Caki2 (cell line): ENCODE measurements at places on chromosomes 5 and 9. TPM values are rescaled to one million over a fixed set of nuclear protein-coding genes. Genes with fewer than 3 reads are reported as not detected.

- no peak for DNase-seq
Observed at GRCh38 chr5:149403923-149404745, 25.0 kb upstream of the IL17B start.

- DNase-seq, result no peak
Observed at GRCh38 chr9:4844056-4844838, 51.5 kb downstream of the RCL1 start.

The SLC25A2 gene
- total RNA-seq, result not detected in 2 replicates

DNA sequence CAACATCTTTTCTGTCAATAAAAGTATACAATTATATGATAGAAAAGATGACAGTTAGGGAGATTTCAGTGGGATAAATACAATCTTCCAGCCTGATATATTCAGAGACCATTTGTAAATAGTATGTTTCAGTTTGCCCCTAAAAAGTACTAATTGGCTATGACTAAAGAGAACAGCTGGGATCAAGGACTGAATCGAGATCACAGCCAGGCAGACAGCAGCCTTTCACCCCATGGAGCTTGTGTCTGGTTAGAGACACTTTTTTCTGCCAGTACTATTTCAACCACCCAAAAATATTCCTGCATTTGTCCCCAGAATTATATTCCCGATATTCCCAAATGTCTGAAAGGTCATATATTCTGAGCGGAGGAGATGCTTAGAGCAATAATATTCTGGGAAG is 577.3 kb upstream of the TLE4 start:
- no peak for DNase-seq

DNA sequence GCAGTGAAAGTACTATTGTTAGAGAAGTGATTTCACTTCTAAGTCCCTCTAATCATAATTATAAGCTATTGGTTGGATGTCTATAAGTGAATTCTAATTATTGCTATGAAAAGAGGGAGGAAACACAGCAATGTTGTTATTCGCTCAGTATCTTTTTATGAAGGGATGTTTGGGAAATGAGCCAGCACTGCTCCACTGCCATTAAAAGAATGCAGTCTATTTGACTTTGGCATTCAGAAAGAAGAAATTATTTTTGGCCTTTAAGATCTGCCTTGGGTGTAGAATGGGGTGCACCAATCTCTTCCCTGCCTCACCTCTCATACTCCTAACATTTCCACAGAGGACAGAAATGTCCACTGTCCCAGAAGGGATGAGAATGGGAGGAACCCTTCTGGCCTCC is 332.0 kb downstream of the SPATA31D1 start:
- no peak for DNase-seq

DNA sequence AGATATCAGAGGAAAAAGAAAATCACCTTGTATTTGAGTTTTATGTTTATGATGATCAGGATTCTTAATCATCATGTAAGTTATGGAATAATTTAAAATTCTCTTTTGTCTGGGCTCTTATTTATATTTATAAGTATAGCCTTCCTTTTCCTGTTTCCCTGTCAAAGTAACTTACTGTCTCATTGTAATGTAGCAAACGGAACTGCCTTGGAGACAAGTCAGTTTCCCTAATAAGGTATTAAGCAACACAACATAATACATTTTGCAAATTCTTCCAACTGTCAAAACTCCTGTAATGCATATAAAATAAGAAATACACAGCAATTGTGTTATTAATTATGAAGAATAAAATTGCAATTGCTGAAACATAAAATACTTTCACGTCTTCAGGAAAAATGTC is 463.2 kb downstream of the MAT2B start:
- no peak for DNase-seq

GRCh38 chr5:155598552-155598951 is 585.0 kb downstream of the KIF4B start:
- no peak for DNase-seq

The LAMC3 gene
- total RNA-seq, result 9.6 and 15.2 TPM in 2 replicates

DNA sequence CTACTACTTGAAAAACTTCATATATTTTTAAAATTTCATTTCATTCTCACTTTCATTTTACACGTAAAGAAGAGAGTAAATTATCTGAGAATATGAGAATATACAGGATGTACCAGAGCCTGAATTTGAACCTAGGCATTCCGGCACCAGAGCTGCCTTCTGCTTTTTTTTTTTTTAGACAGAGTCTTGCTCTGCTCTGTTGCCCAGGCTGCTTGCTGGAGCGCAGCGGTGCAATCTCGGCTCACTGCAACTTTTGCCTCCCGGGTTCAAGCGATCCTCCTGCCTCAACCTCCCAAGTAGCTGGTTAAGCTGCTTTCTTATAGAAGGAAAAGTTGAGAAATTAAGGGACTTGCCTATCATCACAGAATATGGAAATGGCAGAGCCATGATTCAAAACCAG is 540.1 kb downstream of the EBF1 start:
- no peak for DNase-seq

DNA sequence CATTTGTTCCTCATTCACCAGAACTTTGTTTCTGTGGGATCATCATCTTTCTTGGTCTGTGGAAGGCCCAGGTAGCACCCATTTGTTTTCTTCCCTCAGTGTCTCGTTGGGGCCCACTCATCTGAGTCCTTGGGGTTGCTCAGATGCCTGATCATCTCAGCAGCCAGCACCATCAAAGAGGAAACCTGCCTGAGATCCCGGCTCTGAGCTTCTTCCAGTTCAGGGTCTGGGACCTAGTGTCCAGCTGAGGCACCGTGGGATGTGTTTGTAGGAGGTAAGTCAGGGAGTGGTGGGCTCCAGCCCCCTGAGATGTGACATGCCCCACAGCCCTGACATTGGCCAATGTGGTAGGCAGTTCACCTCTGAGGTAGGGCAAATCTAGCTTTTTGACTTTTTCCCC is 9.4 kb upstream of the CD180 start:
- no peak for DNase-seq

The CMYA5 gene
- 0.03 TPM in 1 of 2 replicates, not detected in the other for total RNA-seq

The NKD2 gene
- 0.27 TPM in 1 of 2 replicates, not detected in the other for total RNA-seq

- no peak for DNase-seq
Observed at GRCh38 chr9:33137781-33138264, 29.3 kb downstream of the B4GALT1 start.

GRCh38 chr5:68432682-68433081 is 217.1 kb downstream of the PIK3R1 start:
- DNase-seq, result no peak

DNA sequence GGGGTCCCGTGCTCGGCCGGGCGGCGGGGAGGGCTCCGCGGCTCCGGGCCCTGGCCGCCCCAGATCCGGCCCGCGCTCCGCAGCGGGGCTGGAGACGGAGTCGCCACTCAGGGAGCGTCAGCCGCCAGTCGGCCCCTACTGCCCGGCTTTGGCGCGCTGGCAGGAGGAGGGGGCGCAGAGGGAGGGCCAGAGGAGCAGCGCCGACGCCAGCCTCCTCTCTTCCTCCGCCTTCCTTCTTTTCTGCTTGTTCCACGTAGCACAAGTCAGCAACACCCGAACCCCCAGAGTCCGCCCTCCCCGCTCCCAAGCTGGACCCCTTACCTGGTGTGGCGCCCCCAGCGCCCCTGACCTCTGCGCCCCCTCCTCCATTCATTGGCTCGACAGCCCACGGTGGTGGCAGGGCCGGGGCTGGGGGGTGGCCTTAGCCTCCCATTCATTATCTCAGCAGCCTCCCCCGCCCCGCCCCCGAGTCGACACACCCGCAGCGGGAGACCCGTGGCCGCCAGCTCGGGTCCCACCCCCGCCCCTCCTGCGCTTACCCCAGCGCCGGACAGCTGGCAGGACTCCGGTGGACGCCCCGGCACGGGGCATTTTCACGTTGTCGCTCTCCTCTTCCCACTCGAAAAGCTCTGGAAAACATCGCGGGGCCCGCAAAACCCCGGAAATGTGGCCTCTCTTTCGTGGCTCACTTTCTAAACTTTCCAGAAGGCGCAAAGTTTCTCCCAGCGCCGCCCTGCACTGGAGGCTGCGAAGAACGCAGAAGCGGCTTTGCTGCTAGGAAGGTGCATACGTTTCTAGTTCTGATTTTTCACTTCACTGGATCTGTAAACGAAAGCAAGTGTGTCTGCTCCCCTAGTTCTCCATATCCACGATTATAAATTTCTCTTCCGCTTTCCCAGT is at the start of gene LPAR1:
LPAR1 (minus strand) TSS at position 140 of the 900 bp plus-strand sequence. CDS start 66,353 bp downstream, outside the sequence.
- peak; percentile 79 for DNase-seq

DNA sequence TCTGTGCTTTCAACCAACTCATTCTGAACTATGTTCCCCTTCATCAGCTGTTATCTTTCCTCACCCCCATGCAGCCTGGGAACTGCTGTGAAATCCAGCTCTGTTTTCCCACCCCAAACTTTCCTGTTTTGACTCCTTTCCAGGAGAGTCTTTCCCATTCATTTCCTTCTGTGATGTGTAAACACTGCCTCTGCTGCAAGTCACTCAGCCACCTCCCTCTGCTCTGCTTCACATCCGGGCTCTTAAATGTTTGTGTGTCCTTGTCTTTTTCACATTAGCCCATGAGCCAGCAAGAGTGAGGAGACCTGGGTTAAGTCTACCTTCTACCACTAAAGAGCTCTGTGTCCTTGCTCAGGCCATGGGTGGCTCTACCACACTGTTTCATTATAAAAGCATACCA is 137.5 kb downstream of the ICE1 start:
- no peak for DNase-seq

GRCh38 chr5:128378632-128379031 is 159.4 kb downstream of the FBN2 start:
- DNase-seq, result no peak

GRCh38 chr9:2356041-2356790 is 265.4 kb upstream of the VLDLR start:
- DNase-seq, result peak; percentile 1

DNA sequence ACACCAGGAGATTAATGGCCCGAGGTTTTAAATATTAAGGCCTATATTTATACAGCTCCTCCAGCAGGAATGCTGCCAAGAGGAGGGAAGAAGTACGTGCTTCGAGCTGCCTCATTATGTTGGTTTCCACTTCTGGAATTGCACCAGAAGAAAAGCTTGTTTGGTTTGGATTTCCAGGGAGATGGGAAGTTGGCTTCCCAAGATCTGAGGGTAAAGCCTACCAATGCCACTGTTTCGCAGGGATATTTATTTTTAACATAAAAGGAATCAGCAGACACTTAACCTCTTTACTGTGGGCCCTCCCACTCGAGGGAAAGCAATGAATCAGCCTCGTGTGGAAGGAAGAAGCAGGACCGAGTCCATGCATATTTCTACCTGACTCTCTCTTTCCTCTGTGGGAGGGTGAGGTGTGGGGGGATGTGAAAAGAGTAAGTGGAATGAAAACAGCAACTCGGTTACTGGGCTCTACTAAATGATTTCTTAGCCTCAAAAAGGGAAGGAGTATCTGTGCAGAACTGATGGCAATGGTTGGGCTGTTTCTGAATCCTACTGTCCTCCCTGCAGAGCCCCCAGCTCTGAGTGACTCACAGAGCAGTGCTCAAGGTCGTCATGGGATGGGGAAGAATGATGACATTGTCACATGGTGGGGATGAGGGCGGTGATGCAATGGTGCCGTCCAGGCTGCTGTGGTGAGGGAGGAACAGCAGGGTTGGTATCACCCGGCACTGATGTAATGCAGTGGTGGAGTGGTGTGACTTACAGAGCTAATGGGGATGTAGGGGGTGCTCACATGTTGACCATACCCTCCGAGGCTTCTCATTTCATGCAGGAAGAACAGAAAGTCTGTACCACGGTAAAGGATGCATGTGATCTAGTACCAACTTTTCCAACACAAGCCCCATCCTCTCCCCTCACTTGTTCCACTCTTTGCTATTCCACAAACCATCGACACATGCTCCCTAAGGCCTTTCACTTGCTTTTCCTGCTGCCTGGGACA is 215.0 kb upstream of the PANK3 start:
- peak; percentile 76 for DNase-seq

The ADRA1B gene
- total RNA-seq, result 25.0 and 28.4 TPM in 2 replicates

- no peak for DNase-seq
Observed at GRCh38 chr5:123244458-123244857, 155.4 kb downstream of the PRDM6 start.

The DMGDH gene
- 6.7 and 9.6 TPM in 2 replicates for total RNA-seq

- no peak for DNase-seq
Observed at GRCh38 chr5:62043289-62044280, 262.4 kb upstream of the KIF2A start.

- DNase-seq, result peak; percentile 94
Observed at GRCh38 chr9:124658165-124659017, 112.7 kb downstream of the NR6A1 start.

GRCh38 chr9:21902136-21902535 is 92.1 kb downstream of the CDKN2A start:
- DNase-seq, result no peak

DNA sequence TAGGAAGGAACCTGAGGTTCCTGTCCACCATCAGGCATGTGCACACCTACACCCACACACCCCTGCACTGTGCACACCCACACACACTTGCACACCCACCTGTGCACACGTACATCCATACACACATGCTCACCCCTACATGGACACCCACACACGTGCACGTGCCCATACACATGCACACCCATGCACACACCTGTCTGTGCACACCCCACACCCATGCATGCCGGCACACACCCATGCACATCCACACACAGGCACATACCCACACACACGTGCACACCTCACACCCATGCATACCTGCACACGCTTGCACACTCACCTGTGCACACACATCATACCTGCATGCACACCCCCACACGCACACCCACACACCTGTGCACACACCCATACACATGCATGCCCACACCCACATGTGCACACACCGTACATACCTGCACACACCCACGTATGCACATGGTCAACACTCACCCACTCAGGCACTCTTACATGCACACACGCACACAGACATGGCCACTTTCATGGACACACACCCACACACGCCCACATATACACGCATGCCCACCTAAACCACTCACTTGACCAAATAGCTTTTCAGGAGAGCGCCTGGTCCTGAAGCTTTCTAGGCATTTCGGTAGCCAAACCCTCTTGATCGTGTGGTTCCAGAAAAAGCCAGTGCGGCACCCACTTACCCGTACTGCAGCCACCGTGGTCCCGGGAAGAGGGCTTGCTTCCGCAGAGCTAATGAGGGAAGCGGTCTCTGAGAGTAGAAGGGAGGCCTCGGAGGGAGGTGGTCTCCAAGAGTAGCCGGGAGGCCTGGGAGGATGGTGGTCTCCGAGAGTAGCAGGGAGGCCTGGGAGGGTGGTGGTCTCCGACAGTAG is 36.7 kb upstream of the CLPTM1L start:
- no peak for DNase-seq
